T-helper 2 cell (primary cell): ENCODE measurements at places on chromosomes 5 and 9.

DNA sequence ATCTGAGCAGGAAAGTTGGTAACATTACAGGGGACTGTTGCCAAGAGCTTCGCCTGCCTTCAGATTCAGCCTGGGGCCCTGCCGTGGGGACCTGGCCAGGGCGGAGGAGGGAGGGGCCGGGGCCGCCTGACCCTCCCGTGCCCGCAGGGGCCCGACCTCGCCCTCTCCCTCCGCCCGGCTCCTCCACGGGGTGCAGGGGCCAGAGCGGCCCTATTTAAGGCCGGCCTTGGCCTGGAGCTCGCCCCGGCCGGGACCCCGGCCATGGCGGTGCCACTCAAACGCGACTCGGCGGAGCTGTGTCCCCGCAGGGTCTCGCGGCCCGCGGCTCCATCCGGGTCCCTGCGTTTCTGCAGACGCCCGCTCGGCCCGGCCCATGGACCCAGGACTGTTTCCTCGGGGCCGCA, 757 bp downstream of the TMEM250 start:
- no peak for DNase-seq

GRCh38 chr9:18396102-18396728, 77.7 kb upstream of the ADAMTSL1 start:
- DNase-seq: peak; percentile 8

DNA sequence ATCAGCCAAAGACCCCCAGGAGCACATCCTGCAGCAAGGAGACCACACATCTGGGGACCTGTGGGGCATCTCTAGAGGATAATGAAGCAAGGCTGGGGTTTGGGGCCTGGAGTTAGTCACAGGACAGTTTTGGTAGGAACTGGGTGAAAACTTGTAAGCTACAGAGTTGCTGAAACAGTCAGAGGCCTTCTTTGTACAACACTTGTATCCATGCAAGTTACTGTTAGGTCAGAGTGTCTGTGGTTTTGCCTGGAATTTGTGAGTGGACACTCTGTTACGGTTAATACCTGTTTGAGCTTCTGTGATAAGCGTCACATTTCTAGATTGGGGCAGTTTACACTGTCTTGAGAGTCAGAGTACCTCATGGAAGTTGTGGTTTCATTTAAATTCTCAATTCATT, 22.6 kb upstream of the ASPN start:
- no peak for DNase-seq

DNA sequence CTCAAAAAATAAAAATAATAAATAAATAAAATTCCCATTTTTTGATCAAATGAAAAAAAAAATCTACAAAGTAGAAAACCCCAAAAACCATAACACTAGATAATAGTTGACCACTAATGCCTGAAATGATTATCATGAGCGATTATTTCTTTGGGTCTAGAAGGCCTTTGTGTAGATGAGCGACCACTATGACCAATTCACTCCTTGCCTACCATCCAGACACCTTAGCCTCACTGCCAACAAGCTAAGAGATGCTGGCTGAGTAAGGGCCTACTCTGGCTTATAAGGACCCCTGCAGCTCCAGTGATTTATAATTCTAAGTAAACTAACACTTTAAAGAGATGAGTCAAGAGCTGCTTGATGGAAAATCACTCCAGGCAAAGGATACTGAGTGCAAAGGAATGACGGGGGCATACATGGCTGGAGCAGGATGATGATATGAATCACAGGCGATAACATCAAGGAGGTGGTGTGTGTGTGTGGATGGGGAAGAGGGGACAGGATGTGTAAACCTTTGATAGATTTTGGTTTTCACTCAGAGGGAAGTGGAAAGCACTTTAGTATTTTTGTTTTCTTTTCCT, 4.8 kb upstream of the F2RL1 start:
- DNase-seq: no peak

DNA sequence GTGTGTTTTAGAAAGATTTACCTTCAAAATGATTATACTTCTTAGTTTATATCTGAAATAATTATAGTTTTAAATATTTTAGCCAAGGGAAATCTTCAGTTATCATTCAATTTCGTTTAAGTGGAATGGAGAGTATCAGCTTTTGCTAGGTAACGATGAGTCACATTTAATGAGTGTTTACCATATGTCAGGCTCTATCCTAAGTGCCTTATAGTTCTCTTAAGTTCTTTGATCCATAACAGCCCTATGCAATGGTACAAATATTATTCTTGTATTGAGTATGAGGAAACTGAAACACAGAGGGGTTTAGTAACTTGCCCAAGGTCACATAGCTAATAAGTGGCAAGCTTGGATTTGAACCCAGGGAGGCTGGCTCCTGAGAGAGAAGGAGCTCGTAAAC, 37.5 kb upstream of the SHB start:
- DNase-seq: no peak

- no peak for DNase-seq
Observed at GRCh38 chr5:97078958-97079743, 63.3 kb downstream of the LIX1 start.

GRCh38 chr5:145027286-145027685, 807.9 kb downstream of the PRELID2 start:
- DNase-seq: no peak

DNA sequence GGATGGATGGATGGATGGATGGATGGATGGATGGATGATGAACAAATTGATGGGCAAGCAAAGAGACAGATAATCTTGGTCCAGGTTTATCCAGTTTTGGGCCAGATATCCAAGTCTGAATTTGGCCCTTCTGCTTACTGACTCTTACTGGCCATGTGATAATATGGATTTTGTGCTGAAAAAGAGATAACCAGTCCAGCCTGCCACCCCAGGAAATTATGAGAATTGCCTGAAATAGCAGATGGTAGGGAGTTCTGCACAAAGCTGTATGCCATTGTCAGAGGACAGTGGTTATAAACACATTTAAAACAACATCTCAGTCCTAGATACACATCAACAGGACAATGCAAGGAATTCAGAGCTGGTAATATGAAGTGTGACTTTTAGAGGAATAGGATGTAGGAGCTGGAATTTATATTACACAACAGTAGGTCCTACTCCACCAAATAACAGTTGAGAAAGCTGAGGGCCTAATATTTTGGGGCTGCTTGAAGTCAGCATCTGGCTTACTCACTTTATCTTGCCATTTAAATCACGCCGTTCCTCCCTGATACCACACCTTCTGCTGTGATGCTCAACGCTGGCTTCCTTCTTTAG, 9.0 kb upstream of the FAT2 start:
- no peak for DNase-seq

- DNase-seq: no peak
Observed at GRCh38 chr5:82704381-82704780, 372.8 kb downstream of the TMEM167A start.

DNA sequence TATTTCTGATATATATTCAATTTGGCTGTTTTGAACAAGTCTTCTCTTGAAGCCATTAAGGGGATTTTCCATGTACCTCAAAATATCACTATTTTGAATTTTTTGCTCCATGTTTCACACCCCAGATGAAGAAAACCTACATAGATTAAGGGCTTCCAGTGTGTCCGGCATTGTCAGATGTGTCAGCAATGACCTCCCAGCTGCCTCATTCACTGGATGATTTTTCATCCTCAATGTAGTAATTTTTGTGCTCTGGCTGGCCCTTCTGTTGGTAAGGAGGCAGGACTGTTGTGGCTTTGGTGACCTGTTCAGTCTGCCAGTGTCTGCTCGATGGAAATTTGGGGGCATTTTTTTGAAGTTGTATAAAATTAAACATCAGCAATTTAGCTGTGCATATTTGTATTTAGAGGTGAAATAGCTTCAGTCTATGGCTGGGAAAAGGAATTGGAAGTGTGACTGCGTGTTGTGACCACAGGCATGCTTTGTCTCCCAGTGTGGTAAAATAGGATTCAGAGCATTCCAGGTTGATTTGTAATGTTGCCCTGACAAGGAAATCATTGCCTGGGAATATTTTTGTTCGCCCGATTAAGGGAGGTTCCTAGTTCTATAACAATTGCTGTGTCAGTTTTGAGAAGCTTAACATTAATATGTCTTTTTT, 312.4 kb downstream of the ARHGEF28 start:
- no peak for DNase-seq

DNA sequence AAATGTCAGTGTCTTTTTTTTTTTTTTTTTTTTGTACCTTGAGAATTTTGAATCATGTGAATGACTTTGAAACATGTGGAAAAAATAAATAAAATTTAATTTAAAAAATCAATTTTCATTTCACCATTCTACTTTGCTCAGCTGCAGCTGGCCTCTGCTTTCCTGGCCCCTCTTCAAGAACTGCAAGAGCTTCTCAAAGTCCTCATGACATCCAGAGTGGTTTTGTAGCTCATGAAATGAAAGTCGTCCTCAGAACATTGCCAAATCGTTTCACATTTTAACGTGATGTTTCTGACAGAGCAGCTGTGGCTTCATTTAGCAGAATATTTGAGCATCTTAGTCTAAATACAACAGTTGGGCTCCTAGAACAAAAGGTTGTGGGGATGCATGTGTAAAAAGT, 47.9 kb upstream of the TMEM215 start:
- no peak for DNase-seq

- no peak for DNase-seq
Observed at GRCh38 chr5:23385036-23385435, 122.4 kb upstream of the PRDM9 start.

DNA sequence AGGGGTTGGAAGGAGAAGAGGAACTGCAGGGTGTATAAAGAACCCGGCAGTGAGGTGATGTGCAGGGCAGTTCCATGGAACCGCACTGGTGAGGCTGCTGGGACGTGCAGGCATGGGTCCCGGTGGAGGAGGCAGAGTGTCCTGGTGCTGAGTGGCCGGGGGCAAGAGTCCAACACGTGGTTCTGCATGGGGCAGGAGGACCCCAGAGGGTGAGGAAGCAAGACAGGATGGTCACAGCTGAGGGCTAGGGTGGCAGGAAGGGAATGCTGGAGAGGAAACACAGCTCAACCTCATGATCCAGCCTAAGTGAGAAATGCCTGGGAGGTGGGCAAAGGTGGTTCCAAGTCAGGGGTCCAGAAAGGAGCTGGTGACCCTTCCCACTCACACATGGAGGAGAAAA, 87.2 kb downstream of the S1PR3 start:
- no peak for DNase-seq

DNA sequence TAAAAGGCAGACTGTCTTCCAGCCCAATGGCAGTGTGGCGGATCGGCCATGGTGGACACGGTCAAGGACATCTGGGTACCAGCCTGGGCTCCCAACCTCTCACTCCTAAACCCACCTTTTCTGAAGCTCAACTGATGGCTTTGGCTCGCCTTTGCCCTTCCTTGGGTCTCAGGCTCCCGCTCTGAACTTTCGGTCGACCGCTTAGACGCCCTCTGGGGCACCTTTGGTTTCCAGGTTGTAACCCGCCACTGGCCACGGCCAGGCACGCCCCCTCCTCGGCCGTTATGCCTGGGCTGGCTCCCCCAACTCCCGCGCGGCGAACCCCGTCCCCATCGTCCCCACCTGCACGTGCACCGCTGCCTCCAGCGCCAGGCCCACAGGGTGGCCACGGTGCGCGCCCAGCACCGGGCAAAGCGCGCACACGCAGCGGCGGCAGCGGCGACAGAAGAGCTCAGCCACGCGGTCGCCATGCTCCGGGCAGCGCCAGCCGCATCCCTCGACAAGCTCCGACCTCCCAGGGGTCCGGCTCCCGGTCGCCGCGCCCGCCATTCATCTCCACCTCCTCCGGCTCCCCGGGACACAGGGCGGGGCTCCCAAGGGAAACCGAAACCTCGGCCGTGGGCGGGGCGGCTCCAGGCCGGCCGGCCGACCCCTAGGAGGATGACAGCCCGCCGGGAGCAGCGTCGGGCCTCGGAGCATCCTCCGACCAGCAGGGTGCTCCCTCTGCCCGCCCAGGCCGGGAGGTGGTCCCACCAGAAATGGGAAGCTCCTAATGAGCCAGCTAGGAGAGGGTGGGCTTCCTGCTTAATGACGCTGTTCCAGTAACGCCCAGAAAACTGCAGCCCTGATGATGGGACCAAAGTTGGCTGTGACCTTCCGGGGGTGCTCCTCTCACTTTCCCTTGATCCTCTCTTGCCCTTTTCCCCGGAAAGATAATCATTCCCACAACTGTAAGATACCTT, at the start of gene TRIM14:
Gene TRIM14, minus strand, starts transcription at position 583 of the 962 bp plus-strand sequence. Its CDS starts 34 bp downstream, at position 549.
- peak; percentile 40 for DNase-seq

DNA sequence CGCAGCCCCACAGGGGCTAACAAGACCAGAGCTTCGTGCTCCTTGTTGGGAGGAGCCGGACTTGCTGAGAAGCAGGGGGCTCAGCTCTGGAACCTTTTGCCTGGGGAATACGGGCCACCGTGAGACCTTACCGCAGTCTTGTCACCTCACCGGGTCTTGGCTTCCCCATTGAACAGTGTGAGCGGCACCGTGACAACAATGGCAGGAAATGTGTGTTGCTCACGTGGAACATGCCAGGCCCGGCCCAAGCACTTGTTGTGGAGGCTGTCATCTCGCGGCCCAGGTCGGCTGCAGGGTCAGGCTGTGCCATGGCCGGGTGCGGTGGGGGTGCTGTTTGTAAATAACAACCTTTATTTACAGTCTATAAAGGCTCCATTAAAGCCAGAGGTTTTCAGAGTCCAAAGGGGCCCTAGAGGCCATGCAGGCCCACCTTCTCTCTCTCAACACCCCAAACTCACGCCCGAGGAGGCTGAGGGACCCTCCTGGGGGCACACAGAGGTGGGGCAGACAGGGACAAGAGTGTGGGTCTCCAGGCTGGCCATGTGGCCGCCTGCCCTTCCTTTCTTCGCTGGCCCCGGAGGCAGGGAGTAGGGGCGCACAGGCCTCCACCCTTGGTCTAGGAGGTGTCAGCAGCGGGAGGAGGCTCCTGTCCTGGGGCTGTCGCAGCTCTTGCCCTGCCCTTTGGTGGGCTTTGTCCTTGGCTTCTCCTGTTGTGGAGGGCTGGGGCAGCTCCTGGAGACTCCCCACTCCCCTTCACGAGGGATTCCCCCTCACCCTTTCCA, 79.7 kb downstream of the TSPAN17 start:
- DNase-seq: no peak

DNA sequence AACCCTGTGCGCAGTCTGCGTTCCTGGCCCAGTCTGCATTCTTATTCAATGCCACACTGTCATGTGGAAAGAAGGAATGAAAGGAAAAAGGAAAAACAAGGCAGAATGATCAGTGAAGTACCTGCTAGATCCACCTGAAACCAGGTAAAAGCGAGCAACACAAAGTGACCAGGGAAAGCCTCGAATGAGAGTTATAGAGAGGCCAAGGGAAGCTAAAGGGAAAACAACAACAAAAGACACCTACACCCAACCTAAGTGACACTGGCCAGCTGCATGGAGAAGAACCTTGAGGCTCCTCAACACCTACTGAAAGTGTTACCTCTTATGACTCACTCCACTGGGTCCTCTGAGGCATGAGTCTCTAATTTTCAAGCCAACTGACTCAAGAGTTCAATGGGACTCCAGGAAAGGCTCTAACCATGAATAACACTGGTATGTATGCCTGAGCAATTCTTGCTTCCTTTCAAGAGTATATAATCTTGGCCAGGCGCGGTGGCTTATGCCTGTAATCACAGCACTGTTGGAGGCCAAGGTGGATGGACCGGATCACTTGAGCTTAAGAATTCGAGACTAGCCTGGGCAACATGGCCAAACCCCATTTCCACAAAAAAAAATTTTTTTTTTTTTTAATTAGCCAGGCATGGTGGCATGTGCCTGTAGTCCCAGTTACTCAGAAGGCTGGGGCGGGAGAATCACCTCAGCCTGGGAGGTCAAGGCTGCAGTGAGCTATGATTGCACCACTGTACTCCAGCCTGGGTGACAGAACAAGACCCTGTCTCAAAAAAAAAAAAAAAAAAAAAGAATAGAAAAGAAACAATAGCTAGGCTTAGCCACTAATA, 29.0 kb downstream of the MTMR12 start:
- DNase-seq: no peak
